ENCODE measurements at places on chromosomes 2 and 18.
A peak's percentile ranks its signal among the peaks of the same experiment; 100 is the strongest.

- no peak for DNase-seq
Measured at GRCh38 chr18:45825258-45826044, at the start of gene SIGLEC15. Gene SIGLEC15 (plus strand): TSS chr18:45825675. CDS start chr18:45825729, 54 bp downstream.

GRCh38 chr2:128037649-128038048, 9.8 kb upstream of the SAP130 start:
- no peak for DNase-seq

GRCh38 chr2:175976391-175977157, 25.5 kb downstream of the LNPK start:
- no peak for DNase-seq

GRCh38 chr2:460861-461260, 173.0 kb upstream of the ALKAL2 start:
- no peak for DNase-seq

DNA sequence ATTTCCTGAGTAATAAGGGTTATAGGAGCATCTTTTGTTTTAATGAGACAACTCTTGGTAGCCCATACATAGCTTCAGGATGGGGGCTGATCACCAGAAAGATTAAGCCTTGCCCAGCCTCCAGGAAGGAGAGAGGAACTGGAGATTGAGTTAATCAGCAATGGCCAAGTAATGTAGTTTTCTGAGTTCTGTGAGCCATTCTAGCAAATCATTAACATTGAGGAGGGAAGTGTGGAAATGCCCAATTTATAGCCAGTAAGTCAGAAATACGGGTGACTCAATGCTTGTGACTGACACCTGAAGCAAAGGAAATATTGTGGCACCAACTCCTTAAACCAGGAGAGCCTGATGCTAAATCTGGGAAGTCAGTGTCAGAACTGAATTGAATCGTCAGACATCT, 205.1 kb upstream of the SRD5A2 start:
- peak; percentile 2 for DNase-seq

DNA sequence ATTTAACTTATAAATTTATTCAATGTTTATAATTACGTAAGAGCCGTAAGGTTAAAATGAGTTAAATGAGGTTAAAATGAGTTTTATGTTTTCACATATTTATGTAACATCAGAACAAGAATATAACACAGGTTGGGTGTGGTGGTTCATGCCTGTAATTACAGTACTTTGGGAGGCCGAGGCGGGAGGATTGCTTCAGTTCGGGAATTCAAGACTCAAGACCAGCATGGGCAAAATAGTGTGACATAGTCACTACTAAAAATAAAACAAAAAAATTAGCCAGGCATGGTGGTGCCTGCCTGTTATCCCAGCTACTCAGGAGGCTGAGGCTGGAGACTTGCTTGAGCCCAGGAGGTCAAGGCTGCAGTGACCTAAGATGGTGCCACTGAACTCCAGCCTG, 9.3 kb upstream of the MBD2 start:
- no peak for DNase-seq

DNA sequence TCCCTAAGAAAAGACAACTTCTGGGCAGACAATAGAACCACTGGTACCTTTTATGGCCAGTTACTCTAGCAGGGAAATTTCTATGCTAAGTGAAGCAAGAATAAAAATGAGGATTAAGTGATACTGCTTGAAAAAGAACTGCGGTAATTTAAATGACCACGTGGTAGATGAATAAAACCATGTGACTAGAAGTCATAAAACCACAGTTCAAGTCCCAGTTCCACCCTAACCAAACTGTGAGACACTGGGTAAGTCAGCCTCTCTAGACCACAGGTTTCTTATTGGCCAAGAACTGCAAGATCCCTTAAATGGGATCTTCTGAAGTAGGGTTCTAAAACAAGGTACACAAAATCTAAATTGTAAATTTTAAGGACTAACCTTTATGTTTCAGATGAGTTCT, 12.7 kb downstream of the TMEM237 start:
- DNase-seq: no peak
